Stimulated activated CD4-positive, alpha-beta T cell treated with anti-CD3 and anti-CD28 coated beads, Interleukin-15, amount 100 ng/mL, for 1 hour (primary cell): ENCODE measurements at places on chromosomes 5 and 9.

- DNase-seq, result no peak
These were observed 59.8 kb downstream of the ARSB start for GRCh38 chr5:78925129-78925876.

DNA sequence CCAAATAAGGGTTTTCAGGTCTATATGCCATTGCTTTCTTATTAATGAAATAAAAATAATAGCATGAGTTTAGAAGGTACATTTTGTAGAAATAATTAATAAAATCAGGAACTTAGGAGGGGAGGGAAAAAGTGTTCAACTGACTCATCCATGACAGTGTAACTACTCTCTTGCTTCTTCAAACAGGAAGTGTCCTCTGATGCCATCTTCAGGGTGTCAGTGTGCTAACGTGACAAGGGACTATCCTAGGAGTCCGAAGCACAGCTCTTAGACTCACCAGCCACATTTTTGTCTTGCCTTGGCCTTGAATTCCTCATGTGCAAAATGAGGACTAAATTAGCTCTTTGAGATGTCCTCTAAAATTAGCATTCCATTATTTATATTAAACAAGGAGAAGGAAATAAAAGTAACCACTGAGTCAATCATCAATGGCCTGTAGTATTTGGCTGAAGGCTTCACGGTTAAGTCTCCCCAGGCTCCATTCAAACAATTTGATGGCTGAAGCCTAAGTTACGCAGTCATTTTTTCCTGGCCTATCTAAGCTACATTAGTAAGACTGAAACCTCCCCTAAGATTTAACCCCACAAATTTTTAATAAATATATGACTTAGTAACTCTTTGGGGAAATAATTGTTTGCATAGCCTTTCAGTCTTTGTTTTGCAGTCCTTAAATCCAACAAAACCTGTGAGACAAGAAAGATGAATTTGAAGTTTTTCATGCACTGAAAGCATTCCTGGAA is 151.1 kb downstream of the ARL15 start:
- DNase-seq, result no peak

DNA sequence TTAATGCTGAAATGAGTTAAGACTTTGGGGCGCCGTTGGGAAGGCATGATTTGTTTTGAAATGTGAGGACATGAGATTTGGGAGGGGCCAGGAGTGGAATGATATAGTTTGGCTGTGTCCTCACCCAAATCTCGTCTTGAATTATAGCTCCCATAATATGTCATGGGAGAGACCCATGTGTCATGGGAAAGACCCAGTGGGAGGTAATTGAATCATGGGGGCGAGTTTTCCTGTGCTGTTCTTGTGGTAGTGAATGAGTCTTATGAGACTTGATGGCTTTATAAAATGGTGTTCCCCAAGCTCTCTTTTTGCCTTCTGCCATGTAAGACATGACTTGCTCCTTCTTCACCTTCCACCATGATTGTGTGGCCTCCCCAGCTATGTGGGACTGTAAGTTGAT is 5.1 kb downstream of the SLC25A48 start:
- no peak for DNase-seq

DNA sequence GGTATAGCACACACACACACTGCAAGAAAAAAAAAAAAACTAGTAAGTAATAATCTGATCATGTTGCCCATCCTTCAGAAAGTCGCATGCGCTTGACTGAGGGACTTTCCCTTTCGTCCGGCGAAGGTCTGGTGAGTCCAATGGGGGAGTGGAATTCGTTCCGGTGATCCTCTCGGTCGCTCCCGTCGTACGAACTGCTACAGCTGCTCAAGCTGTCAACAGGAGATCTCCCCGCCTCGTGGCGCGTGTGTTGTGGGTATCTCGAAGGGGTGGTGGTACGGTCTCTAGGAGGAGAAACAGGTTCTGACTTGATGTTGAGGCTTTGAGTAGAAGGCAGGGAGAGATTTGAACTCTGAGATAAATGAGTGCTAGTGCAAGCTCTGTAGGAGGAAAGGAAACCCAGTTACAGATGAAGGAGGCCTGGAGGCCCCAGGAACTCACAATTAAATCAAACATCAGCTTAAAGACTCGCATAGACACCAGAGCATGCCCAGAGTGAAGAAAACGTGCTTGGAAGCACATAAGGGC is 160.4 kb downstream of the MEF2C start:
- DNase-seq, result no peak

- DNase-seq, result no peak
These were observed 70.4 kb downstream of the SCAMP1 start for GRCh38 chr5:78430866-78431265.

DNA sequence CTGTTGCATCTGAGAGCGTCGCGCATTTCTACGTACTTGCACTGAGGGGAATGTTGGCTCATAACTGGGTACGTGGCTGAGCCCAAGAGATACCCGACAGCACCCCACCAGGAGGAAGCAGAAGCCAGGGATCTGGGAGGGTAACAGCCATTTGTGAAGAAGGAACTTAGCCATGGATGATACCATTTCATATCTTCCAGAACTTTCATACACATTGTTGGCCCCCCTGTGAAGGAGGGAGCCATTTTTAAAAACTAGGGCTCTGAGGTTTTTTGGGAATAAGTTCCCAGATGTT is 101.4 kb upstream of the SLC44A1 start:
- DNase-seq, result no peak

DNA sequence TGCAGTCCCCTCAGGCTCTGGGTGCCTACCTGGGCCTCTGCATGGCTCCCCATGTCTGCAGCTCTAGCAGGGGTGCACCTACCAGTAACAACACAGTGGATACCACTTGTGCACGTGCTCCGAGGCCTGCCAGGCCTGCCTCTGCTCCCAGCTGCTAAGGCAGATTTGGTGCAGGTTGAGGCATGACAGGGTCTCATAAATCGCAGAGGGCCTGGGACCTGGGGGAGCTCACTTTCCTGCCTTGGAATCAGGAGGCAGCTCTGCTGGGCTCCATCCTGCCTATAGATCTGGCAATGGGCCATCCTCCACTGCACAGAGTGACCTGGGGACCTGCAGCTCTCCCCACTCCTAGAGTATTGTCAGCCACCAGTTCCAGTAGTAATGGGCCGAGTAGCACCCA is 121.9 kb upstream of the CXCL14 start:
- DNase-seq, result no peak

- no peak for DNase-seq
These were observed 89.9 kb downstream of the SH3TC2 start for GRCh38 chr5:148972974-148973374.

GRCh38 chr5:139660923-139661814 is 13.0 kb downstream of the CXXC5 start:
- DNase-seq, result no peak

GRCh38 chr9:21709464-21710058 is 92.9 kb upstream of the MTAP start:
- DNase-seq, result peak; percentile 9

GRCh38 chr5:139663207-139664085 is 15.3 kb downstream of the CXXC5 start:
- no peak for DNase-seq

DNA sequence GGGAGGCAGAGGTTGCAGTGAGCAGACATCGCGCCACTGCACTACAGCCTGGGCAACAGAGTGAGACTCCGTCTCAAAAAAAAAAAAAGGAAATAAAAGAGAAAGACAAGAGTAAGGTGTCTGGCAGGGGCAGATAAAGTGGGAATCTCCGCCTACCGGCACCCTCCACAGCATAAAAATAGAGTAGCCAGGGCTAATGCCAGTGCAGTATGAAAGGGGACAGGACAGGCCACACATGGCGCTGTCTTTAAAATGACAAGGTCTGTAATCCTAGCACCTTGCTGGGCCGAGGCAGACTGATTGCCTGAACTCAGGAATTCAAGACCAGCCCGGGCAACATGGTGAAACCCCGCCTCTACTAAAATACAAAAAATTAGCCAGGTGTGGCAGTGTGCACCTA is 7.8 kb downstream of the BICD2 start:
- DNase-seq, result no peak

- DNase-seq, result no peak
These were observed 83.8 kb upstream of the GNA14 start for GRCh38 chr9:77731930-77732329.

GRCh38 chr5:137096149-137097103 is 402.7 kb downstream of the SPOCK1 start:
- no peak for DNase-seq

DNA sequence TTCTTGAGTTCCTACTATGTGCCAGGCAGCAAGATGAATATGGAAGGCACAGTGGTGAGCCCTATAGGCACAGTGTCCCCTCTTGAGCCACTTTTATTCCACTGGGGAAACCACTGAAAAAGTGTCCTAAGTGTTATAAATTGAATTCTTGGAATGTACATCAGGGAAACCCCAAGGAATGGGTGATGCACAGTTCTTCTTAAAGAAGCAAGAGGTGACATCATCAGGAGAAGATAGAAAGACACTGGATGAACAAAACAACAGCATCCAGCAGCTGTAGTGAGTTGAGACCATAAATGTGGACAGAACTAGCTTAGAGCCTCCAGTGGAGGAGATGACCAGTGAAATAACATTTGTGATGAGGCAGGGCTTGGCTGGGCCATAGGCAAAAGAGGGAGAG is 199.2 kb upstream of the ANKRD55 start:
- no peak for DNase-seq

- DNase-seq, result no peak
These were observed 132.7 kb downstream of the GRIA1 start for GRCh38 chr5:153623124-153623523.

GRCh38 chr5:168298949-168299348 is 7.5 kb downstream of the WWC1 start:
- DNase-seq, result no peak

DNA sequence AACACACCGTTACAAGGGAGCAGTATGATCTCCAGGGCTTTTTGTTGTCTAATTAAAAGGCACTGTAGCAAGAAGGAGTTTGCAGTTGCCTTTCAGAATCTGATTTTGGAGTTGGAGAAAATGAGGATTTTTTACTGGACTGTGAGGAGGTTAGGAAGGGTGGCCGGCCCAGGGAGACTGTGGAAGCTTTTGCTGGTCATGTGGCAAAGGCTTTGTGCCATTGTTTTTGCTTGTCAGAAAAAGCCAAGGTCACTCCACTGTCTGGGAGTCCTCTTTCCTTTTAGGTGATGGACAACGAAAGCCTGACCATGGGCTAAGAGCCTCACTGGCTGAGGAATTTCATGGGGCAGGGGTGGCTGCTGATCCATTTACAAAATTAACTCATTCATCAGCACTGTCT is 10.3 kb upstream of the WHRN start:
- DNase-seq, result no peak

DNA sequence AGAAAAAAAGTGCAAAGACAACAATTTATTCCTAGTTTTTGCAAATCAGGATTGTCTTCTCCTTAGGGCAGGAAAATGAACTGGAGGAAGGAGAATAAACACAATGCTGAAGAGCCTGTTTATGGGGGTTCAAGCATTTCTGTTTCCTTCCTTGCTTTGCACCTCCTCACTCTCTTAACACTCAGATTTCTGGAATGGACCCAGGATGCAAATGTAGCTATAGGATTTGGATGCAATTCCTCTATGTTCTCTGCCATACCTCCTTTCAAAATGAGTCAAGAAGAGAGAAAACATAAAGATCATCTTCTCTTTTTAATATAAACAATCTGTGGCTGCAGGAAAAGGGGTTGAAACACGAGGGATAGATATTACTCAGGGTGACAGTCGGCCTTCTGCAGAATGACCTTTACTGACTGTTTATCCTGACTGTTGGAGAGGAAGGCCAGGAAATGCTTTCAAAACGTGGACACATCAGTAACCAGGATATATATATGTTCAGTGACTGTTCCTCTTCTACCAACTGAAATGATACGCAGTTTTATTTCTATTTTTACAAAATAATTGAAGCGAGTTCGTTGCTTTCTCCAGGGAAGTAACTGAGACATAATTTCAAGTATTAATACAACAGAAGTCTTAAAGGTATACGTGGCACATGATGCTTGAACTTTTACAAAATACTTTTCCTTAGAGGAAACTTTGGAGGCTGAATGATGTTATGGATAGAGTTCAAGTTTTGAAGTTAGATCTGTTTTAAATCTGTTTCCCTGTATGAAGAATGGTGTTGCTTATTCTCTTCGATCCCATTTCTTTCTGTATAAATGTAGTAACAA is 44.4 kb downstream of the ACTBL2 start:
- DNase-seq, result no peak

DNA sequence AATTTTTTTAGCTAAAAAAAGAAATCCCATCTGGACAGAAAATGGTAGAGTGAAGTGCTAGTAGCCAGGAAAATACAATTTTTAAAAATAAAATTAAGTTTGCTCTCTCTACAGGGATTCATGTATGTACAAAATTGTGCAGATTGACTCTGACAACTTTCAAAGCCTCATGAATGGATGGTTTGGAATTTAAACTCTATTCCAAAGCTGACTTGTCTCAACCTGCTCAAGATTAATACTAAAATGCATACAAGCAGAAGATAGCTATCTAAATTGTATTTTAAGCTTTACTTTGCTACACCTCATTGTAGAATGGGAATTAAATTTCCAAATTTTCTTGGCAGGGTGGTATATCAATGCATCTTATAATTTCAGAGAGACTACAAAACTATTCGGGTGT is 257.6 kb downstream of the RFX3 start:
- DNase-seq, result no peak

DNA sequence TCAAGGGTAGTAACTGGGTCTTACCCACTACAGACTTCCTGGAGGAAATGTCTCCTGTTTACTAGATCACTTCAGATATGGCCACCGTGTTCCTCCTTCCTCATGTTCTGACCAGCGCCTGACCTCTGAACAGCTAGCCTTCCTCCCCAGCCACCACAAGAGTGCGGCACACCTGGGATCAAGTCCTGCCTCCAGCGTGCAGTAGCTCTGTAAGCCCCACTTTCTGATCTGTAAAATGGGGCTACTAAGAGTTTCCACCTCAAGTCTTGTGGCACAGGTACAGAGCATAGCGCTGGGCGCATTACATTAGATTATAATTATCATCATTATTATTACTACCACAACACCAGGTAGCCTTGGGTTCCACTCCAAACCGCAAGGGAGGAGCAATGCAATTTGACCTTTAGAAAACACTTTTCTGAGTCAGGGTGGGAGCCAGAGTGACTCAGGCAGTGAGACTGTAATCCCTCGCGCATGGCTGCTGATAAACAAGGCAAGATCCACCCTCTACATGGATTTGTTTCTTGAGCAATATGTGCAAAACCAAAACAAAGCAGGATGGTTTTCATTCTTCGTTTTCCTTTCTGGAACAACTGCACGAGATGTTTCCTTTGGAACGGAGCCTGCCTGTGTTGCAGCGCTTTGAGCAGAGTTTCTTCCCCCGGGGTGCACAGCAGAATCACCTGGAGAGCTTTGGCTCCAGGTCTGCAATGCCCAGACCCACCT is 65.0 kb upstream of the ANGPTL2 start:
- DNase-seq, result no peak
